Cortex of kidney (tissue), 1 donor: ENCODE measurements at places on chromosomes 1 and 21.

DNA sequence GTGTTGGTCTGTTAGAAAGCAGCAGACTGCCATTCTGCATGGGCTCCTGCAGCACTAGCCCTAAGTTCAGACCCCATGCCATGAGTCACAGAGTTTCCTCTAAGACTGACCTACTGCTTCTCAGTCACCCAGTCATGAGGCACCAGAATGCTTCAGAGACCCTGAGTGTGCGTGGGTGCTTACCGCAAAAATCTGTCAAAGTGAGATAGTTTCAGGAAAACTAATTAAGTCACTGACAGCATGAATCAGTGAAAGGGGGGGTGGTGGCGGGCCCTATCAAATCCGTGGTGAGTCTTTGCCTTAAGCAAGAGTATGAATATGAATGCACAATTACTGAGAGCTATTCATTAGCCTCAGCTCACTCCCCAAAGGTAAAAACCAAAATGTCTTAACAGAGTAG is 98.1 kb downstream of the KCTD3 start:
- no peak for DNase-seq

DNA sequence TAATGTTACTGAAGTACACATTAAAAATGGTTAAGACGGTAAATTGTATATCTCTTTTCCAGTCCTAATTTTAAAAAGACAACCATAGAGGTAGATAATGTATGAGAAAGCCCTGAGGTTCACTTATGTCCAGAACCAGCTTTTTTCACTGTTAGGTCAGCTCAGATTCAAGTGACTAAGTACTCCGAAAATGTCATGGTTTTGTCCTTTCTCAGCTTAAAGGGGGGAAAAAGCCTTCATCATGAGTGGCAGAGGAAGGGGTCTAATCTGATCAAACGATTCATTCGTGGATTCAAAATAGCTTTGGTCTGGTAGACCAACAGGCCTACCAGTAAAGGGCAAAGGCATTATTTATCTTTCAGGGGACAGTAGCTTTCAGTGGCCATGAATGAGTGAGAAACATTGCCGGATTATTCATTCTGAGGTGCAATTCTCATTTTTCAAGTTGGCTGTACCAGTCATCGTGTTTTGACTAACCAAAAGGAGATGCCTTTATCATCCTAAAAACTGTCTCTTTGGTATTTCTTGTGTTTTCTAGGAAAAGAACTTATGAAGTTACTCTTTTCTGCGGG is 208.4 kb downstream of the HHIPL2 start:
- no peak for DNase-seq

DNA sequence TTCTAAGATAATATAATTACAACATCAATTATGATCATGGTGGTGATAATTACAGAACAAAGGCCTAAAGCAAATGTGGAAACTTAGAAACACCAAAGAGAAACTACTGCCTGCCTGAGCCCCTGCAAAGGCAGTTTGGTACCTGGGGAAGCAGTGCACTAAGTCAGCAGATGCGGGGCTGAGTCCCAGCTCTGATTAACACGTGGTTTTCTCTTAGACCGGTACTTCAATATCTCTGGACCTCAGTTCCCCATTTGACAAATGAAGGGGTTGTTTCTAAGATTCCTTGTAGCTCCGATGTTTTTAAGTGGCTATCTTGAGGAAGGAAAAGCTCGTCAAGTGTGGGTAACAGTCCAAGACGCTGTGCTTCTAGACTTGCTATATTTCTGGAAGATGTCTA is 16.7 kb upstream of the PLEKHA6 start:
- DNase-seq, result no peak

- no peak for DNase-seq
Observed at GRCh38 chr1:229716069-229716468, 90.0 kb downstream of the URB2 start.

DNA sequence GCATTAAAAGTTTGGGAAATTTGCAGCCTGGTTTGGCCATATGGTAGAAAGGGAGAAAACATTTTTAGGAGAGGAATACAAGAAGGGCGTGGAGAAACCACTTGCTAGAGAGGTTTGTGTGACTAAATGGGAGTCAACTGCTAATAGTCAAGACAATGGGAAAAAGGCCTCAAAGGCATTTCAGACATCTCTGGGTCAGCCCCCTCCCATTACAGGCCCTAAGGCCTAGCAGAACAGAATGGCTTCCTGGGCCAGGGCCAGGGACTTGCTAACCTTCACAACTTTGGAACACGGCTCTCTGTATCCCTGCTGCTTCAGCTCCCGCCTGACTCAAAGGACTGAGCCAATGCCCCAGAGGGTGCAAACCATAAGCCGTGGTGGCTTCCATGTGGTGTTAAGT is 752.3 kb upstream of the ADAMTS5 start:
- DNase-seq, result no peak

GRCh38 chr21:46515109-46515508 is 56.4 kb downstream of the DIP2A start:
- DNase-seq, result no peak

DNA sequence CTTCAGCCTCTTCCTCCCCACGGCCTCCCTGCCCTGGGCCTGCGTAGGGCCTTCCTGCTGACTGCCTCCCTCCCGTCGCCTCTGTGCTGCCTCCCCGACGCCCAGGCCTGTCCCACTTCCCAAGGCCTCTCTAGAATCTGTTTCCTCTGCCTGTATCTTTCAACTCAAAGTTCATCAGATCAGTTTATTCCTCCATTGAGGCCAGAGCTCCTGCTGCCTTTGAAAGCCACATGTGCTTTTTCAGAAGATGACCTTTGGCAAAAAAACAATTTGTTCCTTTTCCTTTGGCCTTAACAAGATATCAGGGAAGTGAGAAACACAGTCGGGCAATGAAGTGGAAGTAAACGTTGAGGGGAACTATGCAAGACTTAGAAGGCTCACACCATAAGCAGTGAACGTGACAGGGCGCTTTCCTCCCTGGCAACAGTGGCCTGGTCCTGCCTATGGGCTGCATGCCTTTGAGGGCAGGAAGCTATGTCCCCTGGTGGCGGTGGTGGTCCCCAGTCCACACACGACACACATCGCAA is 85.9 kb downstream of the PSMG1 start:
- DNase-seq, result no peak

DNA sequence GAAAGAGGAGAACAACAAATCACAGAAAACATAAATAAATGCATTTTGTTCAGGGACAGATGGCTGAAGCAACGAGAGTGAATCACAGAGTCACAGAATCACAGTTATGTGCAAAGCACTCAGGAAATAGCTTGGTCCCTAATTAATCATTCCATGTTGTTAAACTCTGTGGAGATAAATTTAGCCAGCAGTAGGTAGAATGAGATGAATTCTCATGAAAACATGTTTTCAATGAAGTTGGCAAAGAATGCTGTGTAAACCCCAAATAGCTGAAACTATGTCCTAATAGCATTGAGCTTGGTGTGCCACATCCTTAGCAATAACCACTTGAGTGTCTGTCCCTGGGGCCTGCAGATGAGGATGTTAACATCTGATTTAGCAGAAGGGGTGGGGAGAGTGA is 20.4 kb downstream of the LEPR start:
- DNase-seq, result no peak

GRCh38 chr1:165717918-165718515 is 19.7 kb upstream of the ALDH9A1 start:
- no peak for DNase-seq

DNA sequence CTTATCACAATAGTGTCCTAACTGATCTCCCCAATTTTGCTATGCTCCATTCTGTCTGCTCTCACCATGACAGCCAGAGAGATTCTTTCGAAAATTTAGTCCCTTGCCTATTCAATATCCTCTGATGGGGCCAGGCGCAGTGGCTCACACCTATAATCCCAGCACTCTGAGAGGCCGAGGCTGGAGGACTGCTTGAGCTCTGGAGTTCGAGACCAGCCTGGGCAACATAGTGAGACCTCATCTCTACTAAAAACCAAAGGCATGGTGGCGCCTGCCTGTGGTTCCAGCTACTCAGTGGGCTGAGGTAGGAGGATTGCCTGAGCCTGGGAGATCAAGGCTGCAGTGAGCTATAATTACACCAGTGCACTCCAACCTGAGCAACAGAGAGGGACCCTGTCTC is 16.1 kb upstream of the PDZK1IP1 start:
- no peak for DNase-seq

- no peak for DNase-seq
Observed at GRCh38 chr1:31368611-31369107, 4.2 kb downstream of the FABP3 start.

GRCh38 chr1:207331354-207332313 is 10.2 kb downstream of the CD55 start:
- DNase-seq, result no peak

GRCh38 chr1:204031098-204031710 is 41.7 kb upstream of the SOX13 start:
- no peak for DNase-seq

- DNase-seq, result no peak
Observed at GRCh38 chr1:159179906-159180305, 8.5 kb downstream of the CADM3 start.

GRCh38 chr1:48844187-48844586 is 67.5 kb upstream of the BEND5 start:
- no peak for DNase-seq

GRCh38 chr1:227093309-227093708 is 153.2 kb downstream of the COQ8A start:
- no peak for DNase-seq

GRCh38 chr1:162695687-162696086 is 63.4 kb downstream of the DDR2 start:
- no peak for DNase-seq

DNA sequence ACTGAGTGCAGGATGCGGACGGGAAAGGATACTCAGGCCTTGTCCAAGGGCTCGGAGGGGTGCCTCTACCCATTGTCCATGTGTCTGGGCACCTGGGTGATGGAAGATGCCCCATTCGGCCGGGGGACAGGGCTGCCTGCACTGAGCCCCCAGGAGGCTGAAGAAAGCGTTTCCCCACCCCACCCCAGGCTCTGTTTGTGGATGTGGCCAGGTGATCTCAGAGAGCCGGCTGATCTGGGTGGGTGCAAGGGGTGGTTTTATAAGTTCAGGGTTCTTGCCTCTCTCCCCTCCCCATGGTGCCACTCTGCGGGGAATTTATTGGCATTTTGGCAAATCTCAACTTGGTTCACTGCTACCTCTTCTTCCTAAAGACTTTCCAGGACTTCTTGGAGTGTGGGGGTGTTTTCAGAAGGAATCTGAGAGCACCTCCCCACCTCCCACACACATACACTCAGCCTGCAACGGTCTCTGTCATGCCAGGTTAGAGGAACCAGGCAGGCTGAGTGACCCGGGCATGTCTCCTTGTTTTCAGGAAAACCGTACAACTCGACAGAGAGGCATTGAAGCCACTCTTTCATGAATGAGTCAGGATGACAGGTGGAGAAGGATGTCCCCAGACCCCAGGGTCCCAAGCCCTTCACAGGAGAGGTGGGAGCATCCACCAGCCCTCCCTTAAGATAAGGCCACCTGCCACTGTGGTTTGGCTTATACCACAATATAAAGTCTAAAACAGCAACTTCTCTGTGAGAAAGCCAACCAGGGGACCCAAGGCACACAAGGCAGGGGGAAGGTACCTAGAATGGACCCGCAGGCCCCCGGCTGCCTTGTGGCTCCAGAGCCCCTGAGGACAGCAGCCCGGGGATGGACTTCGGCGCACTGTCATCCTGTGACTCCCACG is 174.9 kb downstream of the ETS2 start:
- DNase-seq, result no peak

GRCh38 chr1:42259739-42260064 is 75.3 kb downstream of the FOXJ3 start:
- no peak for DNase-seq

GRCh38 chr1:44828003-44828651 is 14.9 kb downstream of the PTCH2 start:
- DNase-seq, result no peak

DNA sequence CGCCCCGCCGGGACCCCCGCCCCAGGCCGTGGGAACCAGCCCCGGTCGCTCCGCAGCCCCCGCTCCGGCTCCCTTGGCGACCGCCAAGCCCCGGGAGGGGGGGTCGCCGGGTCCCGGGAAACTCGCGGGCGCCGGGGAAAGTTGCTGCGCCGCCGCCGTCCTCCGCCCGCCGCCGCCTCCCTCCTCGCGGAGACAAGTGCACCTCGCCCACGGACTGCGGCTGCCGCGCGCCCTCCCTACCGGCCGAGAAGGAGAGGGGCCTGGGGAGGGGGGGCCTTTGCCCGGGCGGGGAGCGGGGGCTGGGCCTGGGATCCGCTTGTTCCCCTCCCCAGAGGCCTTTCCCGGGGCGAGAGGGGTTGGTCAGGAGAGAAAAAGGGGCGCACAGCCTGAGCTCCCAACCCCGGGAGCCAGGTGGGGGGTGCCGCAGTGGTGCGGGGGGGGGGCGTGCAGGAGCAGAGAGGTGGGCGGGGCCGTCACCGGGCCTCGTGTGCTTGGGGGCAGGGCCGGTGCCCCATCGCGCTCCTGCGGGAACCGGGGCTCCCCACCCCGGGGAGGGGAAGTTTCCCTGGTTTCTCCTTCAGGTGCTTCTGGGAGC is 592 bp downstream of the AGRN start:
- no peak for DNase-seq

DNA sequence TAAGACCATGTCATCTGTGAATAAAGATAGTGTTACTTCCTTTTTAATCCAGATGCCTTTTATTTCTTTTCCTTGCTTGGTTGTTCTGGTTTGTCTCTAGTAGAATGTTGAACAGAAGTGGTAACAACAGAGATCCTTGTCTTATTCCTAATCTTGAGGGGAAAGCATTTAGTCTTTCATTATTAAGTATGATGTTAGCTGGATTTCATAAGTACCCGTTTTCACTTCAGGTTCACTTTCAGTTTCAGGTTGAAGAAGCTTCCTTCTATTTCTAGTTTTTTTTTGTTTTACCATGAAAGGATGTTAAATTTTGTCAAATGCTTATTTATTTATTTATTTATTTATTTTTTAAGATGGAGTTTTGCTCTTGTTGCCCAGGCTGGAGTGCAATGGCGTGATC is 22.3 kb upstream of the AGPAT3 start:
- no peak for DNase-seq

DNA sequence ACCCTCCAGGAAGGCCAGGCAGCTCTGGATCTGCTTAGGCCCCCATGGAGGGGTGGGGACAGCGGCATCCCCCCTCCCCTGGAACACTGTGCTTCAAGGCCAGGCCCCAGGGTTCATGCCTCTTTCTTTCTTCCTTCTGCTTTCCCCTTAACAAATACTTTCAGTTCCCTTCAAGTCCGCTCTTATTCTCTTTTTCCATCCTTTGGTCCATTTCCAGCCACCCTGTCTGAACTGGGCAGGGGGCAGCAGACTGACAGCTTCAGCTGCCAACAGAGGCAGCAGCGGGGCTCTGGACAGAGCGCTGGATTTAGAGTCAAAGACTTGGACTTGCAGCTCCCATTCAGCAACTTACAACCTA is 1.1 kb upstream of the CD244 start:
- DNase-seq, result no peak

DNA sequence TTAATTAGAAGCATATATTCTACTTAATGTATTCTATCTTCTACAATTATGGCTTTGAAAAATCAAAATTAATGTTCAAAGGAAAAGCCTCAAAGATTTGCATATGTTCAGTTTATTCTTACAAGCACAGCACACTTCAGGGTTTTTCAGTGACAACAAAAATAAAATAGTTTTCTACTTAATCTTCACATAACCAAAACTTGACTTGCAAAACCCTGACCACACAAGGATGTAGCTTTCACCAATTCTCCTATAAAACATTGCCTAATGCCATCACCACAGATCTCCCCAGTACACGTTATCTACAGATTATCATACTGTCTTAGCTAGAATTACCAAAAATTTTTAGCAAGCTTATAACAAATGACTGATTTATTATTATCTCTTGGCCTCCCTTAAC is 23.3 kb downstream of the LPAR3 start:
- no peak for DNase-seq
